ENCODE measurements at places on chromosomes 4 and X. TPM values are rescaled to one million over a fixed set of nuclear protein-coding genes. Genes with fewer than 3 reads are reported as not detected.

GPR119 gene
- not detected for polyA plus RNA-seq

CXCL8 gene
- 2.2 TPM for polyA plus RNA-seq

SLC6A14 gene
- polyA plus RNA-seq, result not detected

ARR3 gene
- 0.39 TPM for polyA plus RNA-seq

PF4V1 gene
- not detected for polyA plus RNA-seq

TECRL gene
- not detected for polyA plus RNA-seq

PRRG3 gene
- polyA plus RNA-seq, result not detected

SYN1 gene
- not detected for polyA plus RNA-seq

HMX1 gene
- polyA plus RNA-seq, result not detected

TCEANC gene
- polyA plus RNA-seq, result 1.4 TPM

ERAS gene
- not detected for polyA plus RNA-seq

GPR34 gene
- 4.9 TPM for polyA plus RNA-seq

CDS1 gene
- 19.2 TPM for polyA plus RNA-seq

SSX2 gene
- not detected for polyA plus RNA-seq

VBP1 gene
- 37.9 TPM for polyA plus RNA-seq

SLC38A5 gene
- polyA plus RNA-seq, result 77.7 TPM

BMP3 gene
- polyA plus RNA-seq, result 0.45 TPM

LUZP4 gene
- not detected for polyA plus RNA-seq

MAGEA9B gene
- 0.06 TPM for polyA plus RNA-seq
